ENCODE measurements at places on chromosomes 4 and X. TPM values are rescaled to one million over a fixed set of nuclear protein-coding genes. Genes with fewer than 3 reads are reported as not detected.

ODAPH gene
- 0.43 TPM for total RNA-seq

NAP1L5 gene
- total RNA-seq: 4.9 TPM

CT47B1 gene
- total RNA-seq: not detected

TLR3 gene
- not detected for total RNA-seq

ERAS gene
- total RNA-seq: not detected

TMEM47 gene
- not detected for total RNA-seq

NSD2 gene
- total RNA-seq: 208 TPM

NKX1-1 gene
- total RNA-seq: not detected

PRRG3 gene
- not detected for total RNA-seq

KLHL13 gene
- total RNA-seq: 0.19 TPM

TLR1 gene
- 2.6 TPM for total RNA-seq

HOPX gene
- total RNA-seq: 88.5 TPM

RAB40A gene
- 0.16 TPM for total RNA-seq

FAM241A gene
- total RNA-seq: 6.2 TPM

DLG3 gene
- 41.1 TPM for total RNA-seq

IDS gene
- total RNA-seq: 43.9 TPM

ADAMTS3 gene
- total RNA-seq: not detected

KCNE5 gene
- total RNA-seq: 0.83 TPM

TMEM31 gene
- not detected for total RNA-seq

MECP2 gene
- total RNA-seq: 55.1 TPM

GNRHR gene
- total RNA-seq: not detected

GTPBP6 gene
- 66.3 TPM for total RNA-seq

ARR3 gene
- not detected for total RNA-seq

CCNA2 gene
- total RNA-seq: 73.4 TPM

NDST4 gene
- not detected for total RNA-seq

Measured in activated CD4-positive, alpha-beta T cell treated with anti-CD3 and anti-CD28 coated beads, Interleukin-2, amount 10 ng/mL, durations not matched to agents 24 days and 14 days (primary cell).